ENCODE measurements at places on chromosomes 3 and 15. TPM values are rescaled to one million over a fixed set of nuclear protein-coding genes. Genes with fewer than 3 reads are reported as not detected.
A peak's percentile ranks its signal among the peaks of the same experiment; 100 is the strongest.

Gene CD200R1
- polyA plus RNA-seq: 0.53 TPM

DNA sequence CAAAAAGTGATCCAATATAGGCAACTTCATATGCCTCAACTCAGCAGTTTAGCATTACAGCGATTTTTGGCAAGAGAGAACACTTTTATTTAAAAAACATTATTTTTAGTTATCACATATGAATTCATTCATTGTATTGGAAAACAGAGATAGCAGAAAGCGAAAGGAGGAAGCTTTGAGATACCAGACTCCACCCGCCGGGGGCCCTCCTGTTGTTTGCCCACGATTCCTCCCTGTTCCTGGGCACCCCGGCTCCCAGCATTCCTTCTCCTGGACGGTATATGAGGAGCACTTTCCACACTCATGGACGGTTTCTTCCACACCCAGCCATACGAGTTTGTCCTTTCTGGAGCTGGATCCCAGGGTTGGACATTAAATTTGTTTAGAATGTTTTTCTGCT lies 18.2 kb downstream of the APBA2 start:
- no peak for DNase-seq

Gene NR1I2
- polyA plus RNA-seq: 0.78 TPM

Gene GOLGA6D
- 0.57 TPM for polyA plus RNA-seq

DNA sequence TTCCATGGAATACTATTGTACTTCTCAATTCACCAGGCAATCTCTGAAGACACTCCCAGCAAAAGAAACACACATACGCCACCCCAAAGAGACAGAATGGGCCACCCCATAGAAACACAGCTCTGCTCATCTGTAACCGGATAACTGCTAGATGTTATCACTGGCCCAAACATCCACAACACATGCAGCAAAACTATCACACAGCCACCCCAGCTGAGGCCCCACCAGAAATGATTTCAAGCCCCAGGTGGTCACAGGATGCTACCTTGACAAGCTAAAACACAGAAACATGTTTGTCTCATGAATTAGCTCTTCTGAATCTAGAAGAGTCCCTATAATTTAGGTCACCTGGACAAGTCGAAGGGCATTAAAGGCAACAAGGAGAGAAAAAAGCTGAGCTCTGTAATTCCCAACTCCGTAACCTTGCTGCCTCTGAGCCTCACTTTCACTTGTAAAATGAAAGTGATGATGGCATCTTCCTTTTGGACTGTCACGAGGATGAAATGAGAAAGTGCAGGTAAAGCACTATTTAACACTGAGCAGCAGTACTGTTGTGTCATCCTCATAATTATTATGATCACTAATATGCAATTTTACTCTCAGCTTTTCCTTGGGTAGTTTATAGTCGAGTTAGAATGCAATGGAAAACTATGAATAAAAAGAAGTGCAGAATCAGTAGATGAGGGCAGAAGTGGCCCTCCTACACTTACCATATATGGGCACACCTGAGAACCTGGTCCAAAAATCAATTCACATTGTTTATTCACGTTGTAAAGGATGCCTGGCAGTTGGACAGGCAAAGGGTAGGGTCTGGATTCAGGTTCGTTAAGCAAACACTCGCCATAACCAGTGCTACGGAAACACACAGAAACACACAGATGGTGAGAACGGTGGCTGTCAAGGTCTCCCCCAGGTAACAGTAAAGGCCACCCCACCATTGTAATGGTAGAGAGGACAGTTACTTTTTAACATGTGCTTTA lies 38.6 kb downstream of the ADAMTS9 start:
- no peak for DNase-seq

- DNase-seq: no peak
These were observed 140.1 kb upstream of the BFSP2 start for GRCh38 chr3:133259767-133260166.

Gene GPR27
- polyA plus RNA-seq: 8.7 TPM

Gene GHRL
- polyA plus RNA-seq: 2.7 TPM

DNA sequence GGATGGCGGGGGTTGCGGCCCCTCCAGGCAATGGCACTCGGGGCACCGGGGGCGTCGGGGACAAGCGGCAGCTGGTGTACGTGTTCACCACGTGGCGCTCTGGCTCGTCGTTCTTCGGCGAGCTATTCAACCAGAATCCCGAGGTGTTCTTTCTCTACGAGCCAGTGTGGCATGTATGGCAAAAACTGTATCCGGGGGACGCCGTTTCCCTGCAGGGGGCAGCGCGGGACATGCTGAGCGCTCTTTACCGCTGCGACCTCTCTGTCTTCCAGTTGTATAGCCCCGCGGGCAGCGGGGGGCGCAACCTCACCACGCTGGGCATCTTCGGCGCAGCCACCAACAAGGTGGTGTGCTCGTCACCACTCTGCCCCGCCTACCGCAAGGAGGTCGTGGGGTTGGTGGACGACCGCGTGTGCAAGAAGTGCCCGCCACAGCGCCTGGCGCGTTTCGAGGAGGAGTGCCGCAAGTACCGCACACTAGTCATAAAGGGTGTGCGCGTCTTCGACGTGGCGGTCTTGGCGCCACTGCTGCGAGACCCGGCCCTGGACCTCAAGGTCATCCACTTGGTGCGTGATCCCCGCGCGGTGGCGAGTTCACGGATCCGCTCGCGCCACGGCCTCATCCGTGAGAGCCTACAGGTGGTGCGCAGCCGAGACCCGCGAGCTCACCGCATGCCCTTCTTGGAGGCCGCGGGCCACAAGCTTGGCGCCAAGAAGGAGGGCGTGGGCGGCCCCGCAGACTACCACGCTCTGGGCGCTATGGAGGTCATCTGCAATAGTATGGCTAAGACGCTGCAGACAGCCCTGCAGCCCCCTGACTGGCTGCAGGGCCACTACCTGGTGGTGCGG lies 1.9 kb downstream of the CHST2 start:
- DNase-seq: peak; percentile 53

DNA sequence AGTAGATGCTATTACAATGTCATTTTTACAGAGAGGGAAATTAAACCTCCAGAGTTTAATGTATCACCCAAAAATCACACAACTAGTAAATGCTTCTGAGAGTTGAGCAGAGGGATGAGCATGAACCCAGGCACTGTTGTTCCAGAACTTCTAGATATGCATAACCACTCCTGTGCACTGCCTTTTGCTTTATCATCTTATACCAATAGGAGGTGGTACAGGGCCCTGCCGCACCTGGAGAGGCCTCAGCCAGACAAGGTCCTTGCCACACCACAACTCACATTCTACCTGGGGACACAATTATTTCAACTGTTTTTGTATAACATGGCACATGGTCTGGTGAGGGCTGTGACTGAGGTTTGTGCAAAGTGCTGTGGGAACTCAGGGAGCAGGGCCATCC lies 78.5 kb upstream of the NTRK3 start:
- DNase-seq: no peak

Gene PYGO1
- 20.9 TPM for polyA plus RNA-seq

- no peak for DNase-seq
These were observed 3.7 kb upstream of the PLD1 start for GRCh38 chr3:171813897-171814460.

DNA sequence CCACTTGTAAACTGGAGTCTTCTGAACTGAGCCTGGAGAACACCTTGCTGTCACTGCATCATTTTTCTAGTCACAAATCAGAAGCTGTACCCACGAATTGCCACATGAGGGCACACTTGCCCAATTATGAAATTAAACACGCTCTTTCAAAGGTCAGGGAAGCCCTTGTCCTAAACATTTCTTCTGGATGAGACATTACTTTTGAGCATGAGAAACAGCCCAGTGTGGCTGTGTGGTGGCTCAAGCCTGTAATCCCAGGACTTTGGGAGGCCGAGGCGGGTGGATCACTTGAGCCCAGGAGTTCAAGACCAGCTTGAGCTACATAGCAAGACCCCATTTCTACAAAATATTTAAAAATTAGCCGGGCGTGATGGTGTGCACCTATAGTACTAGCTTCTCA lies 27.5 kb upstream of the CFAP161 start:
- peak; percentile 63 for DNase-seq

Gene ZCWPW2
- polyA plus RNA-seq: 2.8 TPM

- DNase-seq: no peak
These were observed 14.4 kb upstream of the TMC3 start for GRCh38 chr15:81388436-81388770.

DNA sequence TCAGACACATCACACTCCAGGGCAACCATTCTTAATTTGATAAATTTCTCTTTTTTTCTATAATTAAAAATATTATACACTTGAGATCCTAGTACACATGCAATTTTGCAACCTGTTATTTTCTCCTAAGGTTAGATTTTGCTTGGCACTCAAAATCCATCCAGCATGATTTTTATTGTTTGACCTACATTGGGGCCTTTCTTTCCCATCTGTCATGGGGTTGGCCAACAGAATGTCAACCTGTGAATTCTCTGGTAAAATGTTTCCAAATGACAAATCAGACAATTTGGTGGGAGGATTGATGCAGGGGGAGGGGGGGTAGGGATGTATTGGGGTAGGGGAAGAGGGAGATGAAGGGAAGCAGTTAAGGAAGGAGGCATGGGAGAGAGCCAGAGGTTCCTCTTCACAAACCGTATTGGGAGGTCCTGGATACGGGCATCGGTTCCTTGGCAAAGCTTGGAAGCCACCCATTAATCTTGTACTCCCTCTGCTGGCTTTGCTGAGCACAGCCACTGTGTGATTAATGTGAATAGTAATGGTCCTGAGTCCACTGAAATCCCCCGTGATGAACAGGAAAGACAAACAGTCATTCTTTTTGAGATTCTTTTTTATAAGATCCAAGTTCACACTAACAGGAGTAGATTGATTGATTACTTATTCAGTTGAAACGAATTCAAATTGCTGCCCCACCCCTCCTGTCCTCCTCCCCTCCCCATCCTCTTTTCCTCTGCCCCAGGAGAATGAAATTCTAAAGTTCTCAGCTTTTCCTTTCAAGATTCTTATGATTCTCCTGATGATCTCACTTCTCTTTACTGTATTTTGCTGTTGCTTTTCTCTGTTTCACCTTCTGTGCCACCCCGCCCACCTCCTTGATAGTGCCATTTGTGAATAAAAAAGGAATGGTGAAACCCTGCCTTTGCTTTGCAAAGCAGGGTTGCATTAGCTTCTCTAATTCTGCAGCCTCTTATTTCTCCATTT lies 82.2 kb upstream of the SLC25A26 start:
- peak; percentile 68 for DNase-seq

GRCh38 chr3:99418209-99418635 lies 220.2 kb upstream of the COL8A1 start:
- no peak for DNase-seq

GRCh38 chr3:119809249-119810017 lies 27.5 kb downstream of the NR1I2 start:
- DNase-seq: peak; percentile 14

Gene C3orf85
- 17.9 TPM for polyA plus RNA-seq

Gene BLM
- 17.7 TPM for polyA plus RNA-seq

Gene AGTR1
- polyA plus RNA-seq: 19.2 TPM

- no peak for DNase-seq
These were observed 34.1 kb downstream of the ABTB1 start for GRCh38 chr3:127706785-127707351.

DNA sequence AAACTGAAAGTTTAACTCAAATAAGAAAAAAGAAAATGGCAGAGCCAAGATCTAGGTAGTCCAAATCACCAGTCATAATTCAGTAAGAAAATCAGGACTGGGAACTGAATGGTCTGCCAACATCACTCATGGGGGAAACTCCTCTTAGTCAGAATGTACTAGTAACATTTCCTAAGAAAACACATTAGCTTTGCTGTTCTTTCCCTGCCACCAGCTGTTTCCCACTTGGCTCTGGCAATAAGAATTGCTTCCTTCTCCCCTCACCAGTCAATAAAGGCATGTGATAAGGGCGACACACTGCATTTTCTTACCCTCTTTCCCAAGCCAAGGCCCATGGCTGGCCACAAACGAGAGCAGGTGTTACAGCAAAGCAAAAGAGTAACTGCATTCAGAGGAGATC lies 46.1 kb downstream of the PIK3R4 start:
- DNase-seq: no peak

Gene HERC2
- 66.0 TPM for polyA plus RNA-seq

Gene TMCO5A
- polyA plus RNA-seq: not detected

- DNase-seq: no peak
These were observed 267.7 kb upstream of the LMCD1 start for GRCh38 chr3:8233938-8234337.
